ENCODE measurements at places on chromosomes 5 and 9. TPM values are rescaled to one million over a fixed set of nuclear protein-coding genes. Genes with fewer than 3 reads are reported as not detected.

DNA sequence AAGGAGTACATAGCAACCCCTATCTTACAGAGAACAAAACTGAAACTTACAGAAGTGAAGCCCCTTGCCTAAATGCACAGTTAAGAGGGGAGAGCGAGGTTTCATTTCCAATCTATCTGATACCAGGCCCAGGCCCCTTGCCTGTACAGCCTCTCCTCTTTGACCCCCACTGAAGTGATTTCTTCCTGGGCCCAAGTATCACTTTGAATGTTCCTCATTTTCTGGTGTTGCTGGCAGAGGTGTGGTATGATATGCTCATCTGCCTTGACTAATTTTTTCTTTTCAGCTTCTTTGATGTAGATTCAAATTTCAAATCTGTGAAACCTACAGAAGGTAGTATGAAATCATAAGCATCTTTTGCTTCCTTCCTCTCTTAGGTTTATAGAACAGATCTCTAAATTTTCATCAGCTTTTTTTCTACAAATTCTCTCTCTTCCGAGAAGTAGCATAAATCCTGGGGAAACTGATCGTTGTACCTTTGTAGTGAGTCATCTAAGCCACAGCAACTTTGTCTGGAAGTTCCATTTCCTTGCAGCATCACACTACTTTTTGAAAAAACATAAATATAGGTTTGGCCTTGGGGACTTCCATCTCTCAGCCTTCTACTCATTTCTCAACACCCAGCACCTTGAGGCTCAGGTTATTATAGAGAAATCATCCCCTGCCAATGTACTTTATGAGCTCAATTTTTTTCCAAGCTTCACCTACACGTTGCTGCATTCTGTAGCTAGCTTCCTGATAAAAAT lies 402.4 kb upstream of the PTGER4 start:
- DNase-seq: no peak

- no peak for DNase-seq
Measured at GRCh38 chr5:56649569-56649968, 165.8 kb upstream of the MAP3K1 start.

APBA1 gene
- polyA plus RNA-seq: 4.8 TPM

CTSV gene
- polyA plus RNA-seq: 0.32 TPM

GRCh38 chr9:788777-789176 lies 52.7 kb upstream of the DMRT1 start:
- no peak for DNase-seq

- DNase-seq: no peak
Measured at GRCh38 chr5:172106511-172107356, 81.3 kb downstream of the STK10 start.

GRCh38 chr5:147616421-147616820 lies 106.6 kb upstream of the DPYSL3 start:
- no peak for DNase-seq

Measured in BJ (cell line).